Right kidney (tissue), 9 donors: ENCODE measurements at places on chromosomes 13 and 19.

DNA sequence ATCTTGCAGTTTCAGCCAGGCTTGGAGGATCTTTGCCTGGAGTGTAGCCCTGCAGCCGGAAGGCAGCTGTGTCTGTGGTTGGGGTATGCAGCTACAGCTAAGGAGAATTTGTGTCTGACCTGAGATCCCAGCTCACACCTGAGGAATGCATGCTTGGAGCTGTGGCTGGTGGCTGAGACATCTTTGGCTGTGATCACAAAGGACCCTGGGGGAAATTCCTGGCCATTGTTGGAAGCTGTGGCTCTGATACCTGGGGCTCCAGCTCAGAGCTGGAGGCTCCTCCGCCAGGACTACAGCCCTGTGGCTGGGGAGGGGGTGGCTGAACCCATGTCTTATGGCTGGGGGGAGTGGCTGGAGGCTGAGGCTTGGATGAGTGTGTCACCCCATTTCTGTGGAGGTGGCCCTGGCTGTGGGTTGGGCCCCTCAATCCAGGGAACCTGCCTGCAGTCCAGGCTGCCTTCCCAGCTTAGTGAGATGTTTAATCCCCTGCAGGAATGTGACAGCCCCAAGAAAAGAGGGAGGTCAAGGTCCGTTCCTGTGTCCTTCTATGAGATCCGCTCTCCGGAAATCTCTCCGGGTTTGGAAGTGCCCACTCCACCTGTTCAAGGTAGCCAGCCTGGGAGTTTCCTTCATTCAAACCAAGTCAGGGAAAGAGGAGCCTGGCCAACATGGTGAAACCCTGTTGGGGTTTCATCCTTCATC, 27.6 kb downstream of the ARHGEF18 start:
- no peak for DNase-seq

- peak; percentile 55 for DNase-seq
Measured at GRCh38 chr19:16417660-16418596, 53.8 kb downstream of the EPS15L1 start.

GRCh38 chr13:66895780-66896179, 334.4 kb downstream of the PCDH9 start:
- no peak for DNase-seq

GRCh38 chr13:52879950-52880741, 31.7 kb upstream of the PCDH8 start:
- no peak for DNase-seq

DNA sequence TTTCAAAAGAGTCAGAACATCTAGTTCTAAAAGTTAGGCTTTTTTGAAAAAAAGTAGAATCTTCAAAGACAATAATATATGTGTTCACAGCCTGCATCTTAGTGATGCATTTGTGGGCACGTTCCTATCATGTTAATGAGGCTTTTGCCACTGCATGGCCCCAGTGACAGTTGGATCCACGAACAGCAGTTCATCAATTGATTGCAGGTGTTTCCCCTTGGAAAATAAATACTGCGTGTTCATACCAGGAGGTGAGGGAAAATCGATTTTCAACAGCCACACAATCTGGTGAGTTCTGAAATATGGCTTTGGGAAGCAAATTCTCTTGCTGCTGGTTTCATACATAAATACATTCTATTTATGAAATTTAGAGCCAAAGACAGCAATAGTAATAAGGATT, 343.8 kb upstream of the SLC10A2 start:
- no peak for DNase-seq

- no peak for DNase-seq
Measured at GRCh38 chr19:44696939-44697669, 1.8 kb upstream of the CEACAM16 start.

- no peak for DNase-seq
Measured at GRCh38 chr19:40089462-40089861, 1.3 kb downstream of the ZNF780A start.

- no peak for DNase-seq
Measured at GRCh38 chr19:48244281-48244680, 11.4 kb downstream of the CARD8 start.

- DNase-seq = no peak
Measured at GRCh38 chr19:39316627-39317321, 3.9 kb downstream of the LRFN1 start.
